NCI-H460 (cell line): ENCODE measurements at places on chromosomes 3 and 15.

DNA sequence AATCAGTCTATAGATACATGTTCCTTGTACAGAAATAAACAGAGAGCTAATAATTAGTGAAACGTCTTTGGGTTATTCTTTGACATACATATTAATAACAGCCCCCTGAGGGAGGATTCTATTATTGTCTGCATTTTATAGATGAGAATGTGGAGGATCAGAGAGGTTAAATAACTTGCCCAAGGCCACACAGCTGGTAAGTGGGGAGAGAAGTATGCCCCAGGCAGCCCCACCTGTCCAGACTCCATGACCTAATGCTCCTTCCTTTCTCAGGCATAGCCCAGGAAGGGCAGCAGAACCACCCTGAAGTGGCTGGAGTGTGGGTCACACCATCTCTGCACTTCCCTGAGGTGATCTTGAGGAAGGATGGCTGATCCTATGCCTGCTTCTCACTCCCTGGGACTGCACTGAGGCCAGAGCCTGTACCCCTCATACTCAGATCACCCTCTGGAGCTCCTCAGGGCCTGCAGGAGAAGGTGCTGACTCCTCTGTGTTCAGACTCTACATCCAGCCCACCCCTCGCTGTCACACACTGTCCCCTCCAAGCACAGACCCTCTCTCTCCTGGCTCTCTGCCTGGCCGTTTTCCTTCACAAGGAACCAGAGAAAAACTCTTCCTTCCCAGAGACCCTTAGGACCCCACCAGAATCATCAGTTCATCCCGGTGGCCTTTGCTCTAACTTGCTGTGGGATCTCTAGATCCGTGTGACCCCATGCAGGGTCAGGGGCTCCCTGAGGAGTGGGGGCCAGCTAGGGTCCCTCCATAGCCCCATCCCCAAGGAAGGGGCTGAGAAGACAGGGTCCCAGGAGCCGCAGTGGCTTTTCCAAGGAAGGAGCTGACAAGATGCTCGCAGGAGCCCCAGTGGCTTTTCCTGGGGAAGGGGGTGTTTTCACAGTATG is 4.4 kb upstream of the HHATL start:
- no peak for DNase-seq

GRCh38 chr15:80780416-80781221 is 1.4 kb downstream of the CEMIP start:
- DNase-seq: no peak

DNA sequence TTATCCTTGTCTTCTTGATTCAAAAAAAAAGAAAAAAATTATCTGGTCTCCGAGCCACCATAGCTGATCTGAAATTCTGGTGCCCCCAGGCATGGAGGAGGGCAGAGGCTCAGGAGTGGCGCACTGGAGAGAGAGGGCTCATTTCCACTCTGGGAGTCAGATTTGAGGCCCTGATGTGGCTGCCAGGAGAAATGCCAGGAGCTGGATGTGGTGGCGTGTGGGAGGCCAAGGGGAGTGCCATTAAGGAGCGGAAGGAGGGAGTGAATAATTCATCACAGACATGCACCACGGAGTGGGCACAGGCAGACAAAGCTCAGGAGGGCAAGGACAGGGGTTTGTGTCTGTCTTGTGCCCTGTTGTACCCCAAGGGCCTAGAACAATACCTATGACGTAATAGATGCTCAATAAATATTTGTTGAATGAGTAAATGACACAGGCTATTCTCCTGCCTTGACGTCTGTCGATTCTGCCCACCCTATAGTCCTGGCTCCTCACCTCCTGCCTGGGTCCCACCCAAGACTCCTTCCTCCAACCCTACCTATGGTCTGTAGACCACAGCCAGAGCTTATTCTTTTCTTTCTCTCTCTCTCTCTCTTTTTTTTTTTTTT is 12.0 kb upstream of the GRIP2 start:
- no peak for DNase-seq

DNA sequence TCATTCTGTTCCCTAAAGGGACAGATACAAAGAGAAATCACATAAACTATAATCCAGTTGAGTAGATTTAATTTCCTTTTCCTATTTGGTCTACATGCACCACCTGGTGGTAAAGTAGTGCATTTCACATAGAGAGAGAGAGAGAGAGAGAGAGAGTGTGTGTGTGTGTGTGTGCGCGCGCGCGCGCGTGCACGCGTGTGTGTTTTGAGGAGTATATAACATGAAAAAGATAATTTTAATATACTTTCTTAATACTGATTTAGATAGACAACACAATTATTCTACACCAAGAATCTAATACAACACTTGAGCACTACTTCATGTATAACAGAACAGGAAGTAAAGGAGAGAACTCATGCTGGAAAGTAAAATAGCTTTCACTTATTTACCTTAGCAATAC is 1.1 kb upstream of the FGF7 start:
- DNase-seq: peak; percentile 13

DNA sequence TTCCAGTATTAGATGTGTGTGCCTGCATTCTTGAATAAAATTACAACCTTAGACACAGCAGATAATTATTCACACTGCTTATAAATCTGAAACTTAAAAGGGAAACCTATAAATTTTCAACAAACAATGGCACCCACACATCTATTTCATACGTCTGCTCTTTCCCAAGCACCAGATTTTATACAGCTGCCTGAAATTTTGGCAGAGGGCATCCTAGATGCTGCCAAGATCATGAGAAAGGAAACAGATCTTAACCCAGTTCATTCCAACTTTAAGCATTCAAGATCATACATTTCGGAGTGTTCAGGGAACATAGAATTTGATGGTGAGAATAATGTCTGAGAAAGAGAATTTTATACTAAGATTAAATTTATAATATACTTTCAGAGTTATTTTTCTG is 53.1 kb downstream of the CLDN1 start:
- no peak for DNase-seq

- DNase-seq: no peak
These were observed 9.1 kb upstream of the FOXB1 start for GRCh38 chr15:59994888-59995557.
